RWPE2 (cell line): ENCODE measurements at places on chromosomes 13 and 19.

DNA sequence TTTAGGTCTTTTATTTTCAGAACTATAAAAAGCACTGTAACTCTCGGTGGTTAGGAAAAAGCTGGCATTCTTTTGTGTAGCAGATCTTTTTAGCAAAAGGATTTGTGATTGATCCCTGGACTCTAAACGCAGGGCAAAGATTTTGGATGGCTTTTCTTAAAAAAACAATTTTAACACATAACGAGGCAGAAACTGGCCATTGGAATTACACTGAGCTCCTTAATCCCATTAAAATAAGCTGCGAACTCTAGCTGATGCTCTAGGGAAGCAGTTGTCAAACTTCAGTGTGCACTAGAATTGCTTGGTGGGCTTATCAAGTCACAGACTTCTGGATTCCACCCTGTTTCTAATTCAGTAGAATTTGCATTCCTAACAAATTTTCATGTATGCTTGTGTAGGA, 33.8 kb upstream of the NDFIP2 start:
- no peak for DNase-seq

DNA sequence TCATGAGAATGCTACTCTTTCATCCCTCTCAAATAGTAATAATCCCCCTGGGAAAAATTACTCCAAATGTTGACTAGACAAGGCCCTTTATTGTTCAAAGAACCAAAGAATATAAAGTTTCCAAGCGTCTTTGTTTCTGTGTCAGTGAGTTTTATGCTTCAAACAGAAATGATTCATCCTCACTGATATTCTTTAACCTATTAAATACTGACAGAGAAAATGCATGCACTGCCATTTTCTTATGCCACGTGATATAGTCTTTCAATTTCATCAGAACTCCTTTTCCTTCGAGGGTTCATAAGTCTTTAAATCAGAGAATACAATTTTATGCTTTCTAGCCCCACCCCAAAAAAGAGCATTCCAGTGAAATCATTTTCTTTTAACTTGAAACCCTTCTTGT, 211.6 kb downstream of the SHISA2 start:
- DNase-seq: no peak

- DNase-seq: no peak
Observed at GRCh38 chr19:49809160-49809940, 3.7 kb downstream of the FUZ start.

DNA sequence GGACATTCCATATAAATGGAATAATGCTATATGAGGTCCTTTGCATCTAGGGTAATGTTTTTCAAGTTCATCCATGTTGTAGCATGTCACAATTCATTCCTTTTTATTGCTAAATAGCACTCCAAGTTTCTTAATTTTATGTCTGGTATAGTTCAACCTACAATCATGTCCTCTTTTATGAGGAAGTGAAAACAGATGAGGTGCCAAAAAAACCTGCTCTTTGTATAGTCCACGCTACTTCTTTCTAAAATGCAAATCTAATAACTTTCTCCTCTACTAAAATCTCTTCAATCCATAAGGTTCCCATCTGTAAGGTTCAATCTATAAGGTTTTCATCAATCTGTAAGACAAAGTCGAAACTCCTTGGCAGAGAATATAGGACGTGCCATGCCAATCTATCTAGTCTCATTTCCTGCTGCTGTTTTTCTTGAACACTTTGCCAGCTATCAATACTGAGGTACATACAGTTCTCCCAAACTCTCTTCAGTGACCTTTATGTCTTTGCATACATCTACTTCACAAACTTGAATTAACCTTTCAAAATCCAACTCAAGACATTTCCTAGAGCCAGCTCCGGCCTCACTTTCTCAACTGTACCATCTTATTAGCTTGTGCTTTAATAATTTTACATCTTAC, 33.7 kb downstream of the INTS6 start:
- no peak for DNase-seq

DNA sequence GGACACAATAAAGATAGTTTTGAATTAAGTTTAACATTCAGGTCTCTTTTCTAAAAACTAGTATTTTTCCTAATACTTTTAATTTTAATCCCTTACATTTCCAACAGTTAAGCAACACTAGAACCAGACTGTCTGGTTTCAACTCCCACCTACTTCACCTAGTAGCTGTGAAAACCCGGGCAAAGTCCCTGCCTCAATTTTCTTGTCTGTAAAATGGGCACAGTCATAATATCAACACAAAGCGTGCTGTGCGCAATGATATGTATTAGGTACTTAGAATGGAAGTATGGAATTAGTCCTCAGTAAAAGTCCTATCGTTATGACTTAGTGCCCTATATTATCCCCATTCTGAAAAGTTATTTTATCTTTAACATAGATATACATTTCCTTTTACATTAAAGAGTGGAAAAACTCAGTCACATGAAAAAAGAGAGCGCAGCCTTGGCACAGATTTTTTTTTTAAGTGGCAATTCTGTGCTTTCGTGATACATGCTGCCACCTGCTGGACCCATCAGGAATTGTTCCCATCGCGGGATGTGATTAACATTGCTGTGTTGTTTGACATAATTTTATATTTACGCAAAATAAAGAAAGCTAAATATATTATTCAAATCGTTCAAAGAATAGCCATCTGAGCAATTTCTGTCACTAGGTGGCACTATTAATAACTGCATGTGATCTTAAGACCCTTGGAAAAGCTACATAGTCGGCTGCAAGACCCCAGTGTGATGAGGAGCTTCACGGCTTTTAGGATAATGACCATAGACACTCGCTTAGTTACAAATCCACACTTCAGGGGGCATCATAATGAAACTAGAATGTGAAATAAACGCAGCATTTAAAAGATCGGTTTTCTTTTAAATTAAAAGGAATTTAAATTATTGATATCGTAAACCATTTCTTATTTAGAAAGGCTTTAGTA, 59.9 kb downstream of the LIG4 start:
- no peak for DNase-seq

GRCh38 chr19:3124630-3125029, 11.2 kb upstream of the GNA15 start:
- no peak for DNase-seq

GRCh38 chr13:33008946-33009722, 7.1 kb upstream of the KL start:
- no peak for DNase-seq

DNA sequence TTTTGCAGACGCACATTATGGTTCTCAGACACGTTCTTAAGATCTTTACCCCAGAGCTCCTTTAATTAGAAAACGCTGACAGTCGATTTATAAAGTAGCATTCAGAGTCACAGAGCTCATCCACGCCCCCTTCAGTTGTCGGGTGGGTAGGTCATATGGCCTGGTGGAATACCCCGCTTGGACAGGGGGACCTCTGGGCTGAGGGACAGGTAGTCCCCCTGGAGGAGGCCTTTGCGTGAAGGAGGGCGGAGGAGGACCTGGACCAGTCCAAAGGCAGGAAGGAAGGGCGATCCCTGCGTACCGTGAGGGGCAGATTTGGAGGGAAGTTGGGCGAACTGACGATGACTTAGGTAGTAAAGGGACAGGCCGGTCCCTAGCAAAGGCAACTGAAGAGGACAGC, 20.5 kb downstream of the VASP start:
- no peak for DNase-seq

GRCh38 chr13:52669677-52670076, 17.0 kb downstream of the SUGT1 start:
- no peak for DNase-seq

DNA sequence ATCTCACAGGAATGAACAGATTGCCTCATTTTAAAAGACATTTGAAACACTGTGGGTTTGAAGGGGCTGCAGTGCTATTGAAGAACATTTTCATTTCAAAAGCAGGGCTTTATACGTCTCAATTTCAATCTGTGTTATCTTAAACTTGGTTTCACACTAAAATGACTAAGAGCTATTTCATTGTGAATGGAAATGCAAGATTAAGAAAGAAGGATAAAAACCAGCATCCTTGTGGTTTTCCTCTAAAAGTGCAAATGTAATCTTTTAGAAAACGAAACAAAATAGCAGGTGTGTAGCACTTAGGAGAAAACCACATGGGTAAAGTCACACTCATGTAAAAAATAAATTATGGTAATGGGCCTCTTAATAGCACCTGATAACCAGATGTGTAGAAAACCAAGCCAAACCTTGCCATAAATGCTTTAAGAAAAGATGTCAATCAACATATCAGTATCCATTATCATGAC, 397.7 kb downstream of the GPC6 start:
- DNase-seq: no peak

GRCh38 chr19:2232286-2233151, 3.6 kb downstream of the PLEKHJ1 start:
- no peak for DNase-seq

DNA sequence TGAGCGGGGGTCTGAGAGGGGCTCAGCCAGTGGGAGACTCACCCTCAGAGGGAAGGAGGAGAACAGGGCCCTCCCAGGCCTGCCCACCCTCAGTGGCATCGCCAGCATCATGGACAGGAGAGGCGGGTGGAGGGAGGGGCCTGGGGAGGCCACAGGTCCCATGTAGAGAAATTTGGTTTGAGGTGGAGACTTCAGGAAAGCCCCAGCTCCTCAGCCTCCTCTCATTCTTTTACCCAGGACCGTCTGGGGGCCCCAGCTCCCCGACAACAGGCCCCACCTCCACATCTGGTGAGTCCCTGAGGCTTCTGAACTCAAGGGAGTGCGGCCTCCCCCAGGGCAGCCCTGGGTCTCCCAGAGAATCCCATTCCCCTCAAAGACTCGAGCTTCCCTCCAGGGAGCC, 3.1 kb downstream of the LILRB1 start:
- DNase-seq: no peak

- DNase-seq: no peak
Observed at GRCh38 chr13:100495455-100495854, 93.1 kb downstream of the GGACT start.

DNA sequence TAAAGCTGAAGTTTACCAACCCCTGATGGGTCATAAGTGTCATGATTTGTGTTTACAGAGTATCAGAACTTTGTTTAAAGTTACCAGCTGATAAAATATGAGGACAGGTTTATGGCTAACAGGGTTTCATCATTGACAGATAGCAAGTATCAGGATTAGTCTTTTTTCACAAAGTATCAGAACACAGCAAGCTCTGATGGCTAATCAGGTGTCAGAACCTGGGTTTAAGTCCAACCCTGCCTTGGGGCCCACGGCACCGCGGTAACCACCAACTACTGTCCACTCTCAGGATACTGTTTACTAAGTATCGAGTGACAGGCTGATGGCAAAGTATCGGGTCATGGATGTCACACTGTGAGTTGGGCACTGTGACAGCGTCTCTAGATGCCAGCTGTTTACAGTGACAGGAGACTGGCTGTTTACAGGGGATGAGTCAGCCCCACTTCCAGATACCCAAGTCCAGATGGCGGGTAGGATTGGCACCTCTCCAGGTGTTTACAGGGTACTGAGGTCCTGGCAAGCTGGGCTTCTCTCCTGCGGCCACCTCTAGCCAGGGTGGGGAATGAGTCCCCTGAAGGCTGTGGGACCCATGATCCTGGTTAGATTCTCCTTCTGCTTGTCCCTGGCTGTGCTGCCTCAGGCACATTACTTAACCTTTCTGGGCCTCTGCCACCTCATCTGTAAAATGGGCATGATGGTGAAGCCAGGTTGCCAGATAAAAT, 21.8 kb downstream of the ARRDC2 start:
- DNase-seq: no peak

- no peak for DNase-seq
Observed at GRCh38 chr19:15199661-15200552, 888 bp downstream of the NOTCH3 start.

GRCh38 chr19:10091895-10092641, 6.0 kb downstream of the SHFL start:
- no peak for DNase-seq

GRCh38 chr13:49020940-49021553, 45.3 kb downstream of the FNDC3A start:
- DNase-seq: no peak

GRCh38 chr13:48151363-48152161, 56.7 kb upstream of the MED4 start:
- DNase-seq: no peak

- no peak for DNase-seq
Observed at GRCh38 chr13:110113284-110113764, 193.6 kb downstream of the COL4A1 start.

GRCh38 chr19:3187662-3188511, 2.2 kb downstream of the NCLN start:
- no peak for DNase-seq

- DNase-seq: no peak
Observed at GRCh38 chr19:54178581-54179261, 5.8 kb upstream of the TMC4 start.

DNA sequence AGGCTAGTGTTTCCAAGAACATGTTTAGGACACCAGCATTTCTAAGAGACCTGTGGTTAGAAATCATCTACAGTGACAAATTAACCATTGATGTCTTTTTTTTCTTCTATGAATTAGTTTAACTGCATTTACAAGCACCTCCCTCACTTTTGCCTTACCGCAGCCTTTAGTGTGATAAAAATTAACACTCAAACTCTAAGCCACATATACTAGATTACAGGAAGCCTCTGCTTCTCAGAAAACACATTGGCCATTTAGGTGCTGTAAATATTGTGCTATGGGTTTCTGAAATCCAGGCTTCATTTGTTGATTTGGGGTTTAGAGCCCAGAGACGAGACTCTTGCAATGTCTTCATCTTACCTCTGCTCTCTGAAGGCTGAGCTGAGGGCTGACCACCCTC, 34.6 kb upstream of the OLFM4 start:
- no peak for DNase-seq

DNA sequence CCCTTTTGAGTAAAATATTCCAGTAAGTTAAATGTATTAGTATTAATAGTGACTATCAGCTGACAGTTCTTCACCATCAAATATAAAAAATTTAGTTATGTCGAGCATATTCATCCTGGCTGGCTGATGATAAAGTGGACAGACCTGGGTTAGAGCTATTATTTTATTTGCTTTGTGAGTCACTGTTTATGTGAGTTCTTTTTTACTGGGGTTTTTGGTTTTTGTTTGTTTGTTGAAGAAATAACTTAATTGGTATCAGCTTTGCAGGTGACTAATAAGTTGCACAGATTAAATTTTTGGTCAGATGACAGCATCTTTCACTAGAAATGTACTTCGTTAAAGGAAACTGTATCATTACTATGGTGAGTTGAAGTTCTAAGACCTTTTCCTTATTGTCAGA, 224.7 kb downstream of the GGACT start:
- no peak for DNase-seq

DNA sequence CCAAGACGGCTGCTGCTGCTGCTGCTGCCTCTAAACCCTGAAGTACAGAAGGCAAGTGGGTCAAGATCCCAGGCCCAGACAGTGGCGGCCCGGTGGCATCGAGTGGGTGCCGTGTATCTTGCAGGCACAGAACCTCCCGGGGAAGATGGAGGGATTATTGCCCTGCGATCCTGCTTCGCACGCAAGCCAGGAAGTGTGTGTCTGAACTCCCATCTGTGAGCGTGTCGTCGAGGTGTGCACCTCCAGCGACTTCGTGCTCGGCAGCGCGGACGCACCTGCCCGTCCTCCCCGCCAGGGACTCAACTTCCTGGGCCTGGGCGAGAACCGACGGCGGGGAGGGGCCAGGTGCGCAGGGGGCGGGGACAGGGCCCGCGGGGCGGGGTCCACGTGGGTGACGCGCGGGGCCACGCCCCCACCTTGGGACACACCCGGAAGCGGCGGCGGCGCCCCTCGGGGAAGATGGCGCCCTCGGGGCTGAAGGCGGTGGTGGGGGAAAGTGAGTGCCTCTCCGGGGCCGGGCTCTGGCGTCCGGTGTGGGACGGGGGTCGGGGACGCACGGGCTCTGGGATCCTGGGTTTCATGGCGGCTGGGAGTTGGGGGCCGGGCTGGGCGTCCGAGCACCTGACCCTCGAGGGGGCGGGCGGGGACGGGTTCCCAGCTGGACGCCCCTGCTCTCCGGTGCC, at the start of gene STXBP2:
Gene STXBP2, plus strand, starts transcription at position 420 of the 683 bp plus-strand sequence. Its CDS starts 40 bp downstream, at position 460.
- no peak for DNase-seq
